ENCODE measurements at places on chromosomes 11 and 22.

DNA sequence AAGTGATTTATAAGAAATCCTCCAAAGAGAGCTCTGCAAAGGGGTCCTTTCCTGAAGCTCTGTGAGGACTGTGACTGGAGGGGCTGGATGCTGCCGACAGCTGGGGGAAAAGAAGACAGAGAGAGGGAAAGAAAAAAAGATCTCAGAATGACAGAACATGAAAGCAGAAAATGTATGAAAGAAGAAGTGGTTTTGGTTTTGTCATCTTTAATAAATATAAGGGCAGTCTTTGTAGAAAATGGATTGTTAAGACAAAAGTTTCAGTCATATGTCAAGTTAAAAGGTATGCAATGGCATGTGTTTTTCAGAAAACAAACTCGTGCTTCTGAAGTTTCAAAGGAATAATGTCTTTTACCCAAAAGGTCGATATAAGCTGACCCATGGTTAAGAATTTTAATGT is 105.5 kb downstream of the CCDC83 start:
- DNase-seq = no peak

- DNase-seq = no peak
Measured at GRCh38 chr11:30876663-30877396, 290.7 kb upstream of the MPPED2 start.

GRCh38 chr22:42007922-42008321 is 9.3 kb downstream of the WBP2NL start:
- no peak for DNase-seq

DNA sequence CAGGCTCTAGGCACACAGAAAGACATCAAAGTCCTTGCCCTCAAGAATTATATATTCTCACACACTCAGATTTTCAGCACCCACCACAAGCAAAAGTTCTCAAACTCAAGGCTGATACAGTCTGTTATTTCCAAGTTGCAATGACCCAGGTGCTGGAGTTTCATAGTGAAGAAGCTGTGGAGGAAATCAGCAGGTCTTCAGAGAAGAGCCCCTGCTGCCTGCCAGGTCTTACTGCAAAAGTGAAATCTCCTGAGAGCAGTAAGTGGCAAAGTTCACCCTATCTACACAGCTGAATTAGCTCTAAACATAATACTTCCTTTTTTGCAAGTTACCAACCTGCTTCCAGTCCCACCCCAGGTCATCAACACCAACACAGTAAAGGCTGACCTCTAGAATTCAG is 64.6 kb downstream of the RPL27A start:
- no peak for DNase-seq

DNA sequence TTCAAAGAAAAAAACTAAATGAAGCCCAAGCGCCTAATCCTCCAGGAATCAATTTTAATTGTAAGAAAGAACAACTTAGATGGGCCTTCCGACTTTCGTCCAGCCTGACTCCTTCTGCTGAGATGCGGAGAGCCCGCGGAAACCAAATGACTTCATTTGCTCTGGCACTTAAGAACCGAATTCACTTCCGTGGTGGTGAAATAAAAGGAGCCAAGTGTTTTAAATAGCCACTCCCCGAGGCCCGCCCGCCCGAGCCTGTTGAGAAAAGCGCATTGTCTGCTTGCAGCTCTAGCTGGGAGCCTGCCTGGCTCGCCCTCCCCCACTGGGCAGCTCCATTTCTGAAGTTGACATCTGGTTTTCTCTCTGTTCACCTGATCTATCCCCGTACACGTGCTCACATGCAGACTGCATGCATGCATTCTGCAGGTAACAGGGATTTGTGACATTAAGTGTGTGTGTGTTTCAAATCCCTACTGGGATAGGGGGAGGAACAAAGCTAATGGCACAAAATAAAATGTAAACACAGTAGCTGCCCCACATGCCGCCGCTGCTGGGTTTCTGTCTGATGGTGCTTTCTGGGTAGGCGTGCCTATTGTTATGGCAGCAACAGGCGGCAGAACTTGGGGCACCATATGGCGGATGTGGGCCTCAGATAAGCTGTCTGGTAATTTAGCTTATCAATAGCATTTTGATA is 6.2 kb downstream of the TEAD1 start:
- DNase-seq = peak; percentile 90

GRCh38 chr11:14499560-14500180 is at the start of gene COPB1:
TSS of gene COPB1 (minus strand) at chr11:14499811. CDS start at chr11:14498928, 883 bp downstream.
- peak; percentile 89 for DNase-seq

DNA sequence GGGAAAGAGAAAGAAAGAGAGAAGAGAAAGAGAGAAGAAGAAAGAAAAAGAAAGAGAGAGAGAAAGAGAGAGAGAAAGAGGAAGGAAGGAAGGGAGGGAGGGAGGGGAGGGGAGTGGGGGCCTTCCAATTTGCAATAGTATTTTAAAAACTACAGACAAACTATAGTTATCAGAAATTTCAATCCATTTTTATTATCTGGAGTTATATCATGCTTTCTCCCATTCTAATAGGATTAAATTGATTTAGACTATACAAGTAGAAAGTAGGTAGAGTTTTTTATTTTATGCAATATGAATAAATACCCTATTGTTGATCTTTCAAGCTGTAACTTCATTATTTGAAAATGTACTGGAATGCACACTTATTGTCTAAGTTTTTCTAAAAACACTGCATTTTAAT is 70.2 kb upstream of the CEP126 start:
- DNase-seq = no peak

DNA sequence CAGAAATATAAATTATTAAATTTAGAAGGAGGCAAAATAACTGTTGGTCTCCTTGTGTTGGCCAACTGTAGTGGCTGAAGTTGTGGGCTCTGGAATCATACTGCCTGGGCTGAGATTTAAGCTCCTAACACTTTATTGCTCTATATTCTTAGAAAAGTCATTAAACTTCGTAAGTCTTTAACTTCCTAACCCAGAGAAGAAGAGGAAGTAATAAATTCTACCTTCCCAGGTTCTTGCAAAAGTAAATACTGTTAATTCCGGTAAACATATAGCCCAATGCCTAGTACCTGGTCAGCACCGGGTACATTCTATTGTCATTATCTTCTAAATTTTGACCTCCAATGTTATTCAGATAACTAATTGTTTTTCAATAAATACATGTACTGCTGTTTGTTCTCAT is 4.5 kb downstream of the OR51T1 start:
- DNase-seq = no peak

- no peak for DNase-seq
Measured at GRCh38 chr11:36356201-36356600, 60.1 kb downstream of the PRR5L start.

DNA sequence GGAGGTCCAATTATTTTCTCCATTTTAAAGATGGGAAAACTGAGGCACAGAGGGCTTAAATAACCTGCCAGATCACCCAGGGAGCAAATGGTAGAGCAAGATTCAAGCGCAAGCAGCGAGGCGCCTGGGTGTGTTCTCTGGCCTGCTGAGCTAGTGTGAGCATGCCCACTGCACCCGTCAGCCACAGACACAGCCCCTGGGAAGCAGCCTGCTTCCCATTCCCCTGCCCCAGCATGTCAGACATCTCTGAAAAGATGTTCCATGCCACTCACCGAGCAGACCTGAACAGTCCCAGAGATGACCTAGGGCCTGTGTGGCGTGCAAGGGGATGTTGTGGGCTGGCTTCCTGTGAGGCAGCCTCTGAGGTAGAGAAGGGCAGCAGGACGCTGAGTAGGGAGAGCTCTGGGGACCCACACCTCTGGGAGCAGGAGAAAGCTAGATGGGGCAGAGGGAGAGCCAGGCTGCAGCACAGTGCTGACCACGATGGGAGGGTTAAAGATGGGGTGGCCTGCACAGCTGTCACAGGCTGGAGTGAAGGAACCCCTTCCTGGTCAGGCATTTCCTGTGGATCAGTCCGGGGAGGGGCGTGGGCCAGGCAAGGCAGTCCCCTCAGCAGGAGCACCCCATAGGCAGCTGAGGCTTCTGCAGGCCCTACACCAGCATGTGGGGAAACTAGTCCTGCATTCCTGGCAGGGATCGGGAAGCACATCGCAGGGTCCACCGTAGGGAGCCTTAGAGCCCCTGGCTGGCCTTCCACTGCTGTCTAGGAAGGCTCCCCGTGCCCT is 101.4 kb downstream of the GALNT18 start:
- no peak for DNase-seq

All from NCI-H1417 (cell line).